ENCODE measurements at places on chromosomes 11 and 22.

DNA sequence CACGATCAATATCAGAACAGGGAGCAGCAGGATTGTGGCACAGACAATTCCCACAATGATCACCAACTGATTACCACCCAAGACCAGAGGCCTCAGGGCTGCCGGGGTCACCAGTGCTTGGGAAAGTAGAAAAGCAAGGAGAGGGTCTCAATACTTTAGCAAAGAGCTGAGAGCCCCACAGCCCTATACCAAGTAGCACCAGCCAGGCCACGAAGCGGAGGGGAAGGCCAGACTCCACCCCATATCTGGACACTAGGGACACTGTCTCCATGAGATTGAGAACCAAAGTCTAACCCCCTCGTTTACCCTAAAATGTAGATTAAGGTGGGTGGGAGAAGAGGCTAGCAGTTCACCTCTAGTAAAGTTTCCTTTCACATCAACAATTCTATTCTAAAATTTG is 24.1 kb upstream of the SCN2B start:
- no peak for DNase-seq

GRCh38 chr22:30609260-30610185 is 2.5 kb downstream of the TCN2 start:
- DNase-seq = peak; percentile 11

- no peak for DNase-seq
Observed at GRCh38 chr11:121814296-121814695, 301.7 kb downstream of the BLID start.

- no peak for DNase-seq
Observed at GRCh38 chr11:94539420-94539819, 4.3 kb upstream of the FUT4 start.

- DNase-seq = no peak
Observed at GRCh38 chr11:64150481-64151239, 15.3 kb downstream of the MACROD1 start.

GRCh38 chr11:35105319-35106079 is 33.5 kb upstream of the CD44 start:
- DNase-seq = no peak

GRCh38 chr11:118212781-118213191 is 12.0 kb downstream of the JAML start:
- no peak for DNase-seq

DNA sequence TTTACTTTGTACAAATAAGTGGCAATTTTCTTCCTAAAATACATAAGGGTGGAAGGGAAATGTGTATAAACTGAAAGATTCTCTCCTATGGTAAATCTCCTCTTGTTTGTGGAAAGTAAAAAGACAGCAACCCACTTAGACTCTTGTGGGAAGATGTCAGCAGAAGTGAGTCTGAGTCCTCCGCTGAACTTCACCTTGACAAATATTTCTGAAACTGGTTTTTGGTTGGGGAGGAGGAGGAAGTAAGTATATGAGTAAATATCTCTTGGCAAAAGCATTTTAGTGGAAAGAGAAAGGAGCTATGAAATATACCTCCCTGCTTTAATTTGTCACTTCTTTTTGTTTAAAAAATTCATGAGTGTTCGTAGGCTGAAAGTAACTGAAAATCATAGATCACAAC is 196.2 kb downstream of the KIRREL3 start:
- no peak for DNase-seq

DNA sequence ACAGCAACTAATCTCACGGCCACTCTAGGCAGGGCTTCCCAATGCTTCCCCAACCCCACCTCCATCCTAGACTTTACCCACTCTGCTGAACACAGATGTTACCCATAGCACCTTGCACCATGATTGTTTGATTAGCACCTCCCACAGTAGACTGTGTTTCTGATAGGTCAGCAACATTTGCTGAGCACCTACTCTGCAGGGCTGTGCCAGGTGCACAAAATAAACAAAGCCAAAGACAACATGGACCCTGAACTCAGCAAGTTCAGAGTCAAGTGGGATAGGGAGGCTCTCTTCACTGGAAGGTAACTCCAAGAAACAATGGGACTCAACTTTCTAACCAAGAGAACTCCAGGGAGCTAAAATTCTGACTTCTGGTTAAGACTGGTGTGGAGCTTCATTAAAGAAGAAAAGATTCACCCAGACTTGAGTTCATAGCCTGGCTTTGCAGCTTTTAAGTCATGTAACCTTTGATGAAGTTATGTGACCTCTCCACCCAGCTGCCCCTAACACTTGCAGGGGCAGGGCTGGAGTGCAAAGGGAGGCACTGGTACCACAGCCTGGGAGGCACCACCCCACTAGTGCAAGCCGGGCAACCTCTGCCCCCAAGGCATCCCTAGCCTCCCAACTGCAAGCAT is 6.7 kb upstream of the RTN4RL2 start:
- no peak for DNase-seq

DNA sequence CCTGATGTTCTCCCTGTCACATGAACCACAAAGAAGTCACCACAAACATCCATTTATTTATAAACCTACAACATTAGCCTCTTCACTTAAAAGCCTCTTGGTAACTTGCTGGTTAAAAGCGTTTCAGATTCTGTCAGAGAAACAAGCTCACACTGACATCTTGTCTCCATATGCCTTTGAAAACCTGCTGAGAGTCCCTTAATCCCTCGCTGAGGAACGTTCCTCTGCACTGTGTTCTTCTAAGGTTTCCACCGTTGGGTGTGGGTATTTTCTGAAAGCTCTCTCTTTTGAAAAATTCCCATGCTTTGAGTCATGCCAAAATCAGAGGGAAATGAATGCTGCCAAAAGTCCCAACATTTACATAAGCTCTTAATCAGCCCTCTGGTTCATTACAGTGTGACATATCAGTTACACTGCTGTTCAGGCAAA is 149.8 kb downstream of the CCDC34 start:
- DNase-seq = no peak

- no peak for DNase-seq
Observed at GRCh38 chr22:30832407-30832987, 136.1 kb downstream of the MORC2 start.

GRCh38 chr11:66609721-66610617 is 6.5 kb upstream of the RBM14 start:
- DNase-seq = no peak

- DNase-seq = peak; percentile 78
Observed at GRCh38 chr11:75428281-75428724, 4.7 kb downstream of the KLHL35 start.

- DNase-seq = peak; percentile 57
Observed at GRCh38 chr22:40463017-40463631, 92.7 kb downstream of the SGSM3 start.

DNA sequence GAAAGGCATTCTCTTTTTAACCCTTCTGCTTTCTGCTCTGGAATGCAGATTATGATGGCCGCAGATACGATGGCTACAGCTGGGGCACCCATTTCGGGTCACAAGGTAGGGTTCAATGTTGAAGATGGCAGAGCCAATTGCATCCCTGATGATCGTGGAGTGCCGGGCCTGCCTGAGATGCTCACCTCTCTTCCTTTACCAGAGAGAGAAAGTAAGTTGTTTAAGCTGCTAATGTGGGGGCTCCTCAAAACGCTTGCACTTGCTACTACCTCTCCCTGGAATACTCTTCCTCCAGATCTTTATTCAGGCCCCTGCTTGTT is 50.8 kb upstream of the PRDM11 start:
- DNase-seq = no peak

GRCh38 chr11:116958246-116958645 is 120.8 kb upstream of the APOA1 start:
- no peak for DNase-seq

DNA sequence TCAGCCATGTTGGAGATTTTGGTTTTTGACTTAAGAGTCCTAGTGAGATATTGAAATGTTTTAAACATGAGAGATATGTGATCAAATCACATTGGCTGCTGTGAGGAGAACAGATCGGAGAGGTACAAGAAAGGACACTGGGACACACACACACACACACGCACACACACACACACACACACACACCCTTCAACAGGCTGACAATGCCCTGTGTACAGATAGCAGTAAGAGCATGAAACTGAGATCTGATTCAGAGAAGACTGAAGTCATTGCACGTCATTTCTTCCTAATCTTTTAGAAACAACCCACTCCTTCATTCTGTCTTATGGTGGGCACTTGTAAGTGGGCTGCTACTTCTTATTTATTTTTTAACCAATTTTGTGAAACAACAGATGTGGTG is 200.5 kb upstream of the E2F8 start:
- no peak for DNase-seq

- no peak for DNase-seq
Observed at GRCh38 chr22:27317971-27318428, 483.6 kb downstream of the MN1 start.

DNA sequence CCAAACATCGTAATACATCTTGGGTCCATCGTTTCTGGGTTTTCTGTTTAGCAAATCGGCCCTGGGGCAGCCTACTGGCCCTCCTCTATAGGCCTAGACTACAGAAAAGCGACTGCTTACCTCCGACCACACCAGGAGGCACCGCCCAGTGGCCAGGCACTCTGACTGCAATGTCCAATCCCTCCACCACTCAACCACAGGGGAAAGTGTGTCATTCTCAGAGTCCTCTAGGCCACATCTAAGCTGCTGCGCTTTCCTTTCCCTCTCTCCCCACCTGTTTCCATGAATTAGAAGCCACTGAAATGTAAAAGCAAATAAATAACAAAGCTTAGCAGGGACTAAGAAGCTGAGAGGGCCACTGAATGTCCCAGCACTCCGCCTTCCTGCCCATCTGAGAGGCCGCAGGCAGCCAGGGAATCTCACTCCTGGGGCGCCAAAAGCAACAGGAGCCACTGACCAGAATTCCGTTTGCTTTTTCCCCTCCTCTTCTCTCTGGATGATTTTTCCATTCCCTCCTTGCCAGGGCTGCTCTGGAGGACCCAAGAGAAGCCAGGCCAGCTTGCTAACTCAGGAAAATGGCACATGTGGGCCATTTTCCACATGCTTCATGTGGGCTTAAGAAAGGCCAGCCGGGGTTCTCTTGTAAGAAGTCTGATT is 50.1 kb upstream of the FLI1 start:
- no peak for DNase-seq

- no peak for DNase-seq
Observed at GRCh38 chr11:65026810-65027209, 429 bp upstream of the SNX15 start.

- DNase-seq = no peak
Observed at GRCh38 chr11:76321820-76322524, 59.0 kb downstream of the THAP12 start.

GRCh38 chr22:49215840-49216239 is 611.8 kb downstream of the BRD1 start:
- no peak for DNase-seq

GRCh38 chr22:45683680-45684079 is 12.0 kb downstream of the ATXN10 start:
- no peak for DNase-seq

DNA sequence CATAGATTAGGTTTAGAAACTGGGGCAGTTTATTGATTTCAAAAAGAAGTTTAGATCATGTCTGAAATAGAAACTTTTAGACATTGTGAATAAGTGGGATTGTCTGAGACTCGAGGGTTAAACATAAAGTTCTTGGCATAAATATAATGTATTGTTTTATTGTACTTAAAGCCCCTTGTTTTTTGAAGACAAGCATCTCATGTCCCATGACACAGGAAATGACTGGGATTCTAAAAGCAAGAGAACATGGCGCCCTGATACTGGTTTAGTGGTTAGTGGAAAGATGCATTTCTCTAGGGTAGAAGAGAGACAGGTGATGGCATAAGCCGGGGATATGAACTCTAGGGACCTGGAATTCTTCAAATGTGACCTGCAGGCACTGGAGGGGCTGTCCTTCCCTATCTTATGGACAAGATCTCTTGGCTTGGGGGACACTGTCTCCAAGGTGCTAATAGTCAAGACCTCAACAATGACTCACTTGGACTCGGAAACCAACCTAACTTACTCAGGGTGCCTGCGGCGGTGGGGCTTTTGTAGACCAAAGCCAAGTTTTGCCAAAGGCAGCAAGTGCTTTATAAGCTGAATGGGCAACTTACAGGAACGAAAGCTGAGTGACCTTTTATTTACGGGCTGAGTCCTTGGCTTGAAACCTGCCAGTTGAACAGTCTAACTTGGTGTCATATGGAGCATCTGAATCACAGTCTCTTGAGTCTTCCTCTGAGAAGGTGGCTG is 48.2 kb downstream of the UBASH3B start:
- DNase-seq = no peak

DNA sequence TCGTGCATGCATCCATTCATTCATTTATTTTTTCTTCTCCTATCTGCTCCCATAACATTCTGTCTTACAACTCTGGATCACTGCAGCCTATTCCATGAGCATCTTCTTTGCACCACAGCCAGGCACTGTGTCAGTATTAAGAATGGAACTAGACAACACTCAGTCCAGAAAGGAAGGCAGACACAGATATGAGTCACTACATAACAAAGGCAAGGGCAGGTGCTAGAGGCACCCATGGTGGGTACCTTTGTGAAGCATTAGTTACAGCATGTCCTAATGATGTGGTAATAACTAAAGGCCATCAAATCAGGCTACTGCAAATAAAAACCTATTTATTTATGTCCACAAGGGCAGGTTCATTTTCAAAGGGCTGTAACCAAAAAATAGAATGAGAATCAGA is 28.1 kb downstream of the TENM4 start:
- DNase-seq = no peak

DNA sequence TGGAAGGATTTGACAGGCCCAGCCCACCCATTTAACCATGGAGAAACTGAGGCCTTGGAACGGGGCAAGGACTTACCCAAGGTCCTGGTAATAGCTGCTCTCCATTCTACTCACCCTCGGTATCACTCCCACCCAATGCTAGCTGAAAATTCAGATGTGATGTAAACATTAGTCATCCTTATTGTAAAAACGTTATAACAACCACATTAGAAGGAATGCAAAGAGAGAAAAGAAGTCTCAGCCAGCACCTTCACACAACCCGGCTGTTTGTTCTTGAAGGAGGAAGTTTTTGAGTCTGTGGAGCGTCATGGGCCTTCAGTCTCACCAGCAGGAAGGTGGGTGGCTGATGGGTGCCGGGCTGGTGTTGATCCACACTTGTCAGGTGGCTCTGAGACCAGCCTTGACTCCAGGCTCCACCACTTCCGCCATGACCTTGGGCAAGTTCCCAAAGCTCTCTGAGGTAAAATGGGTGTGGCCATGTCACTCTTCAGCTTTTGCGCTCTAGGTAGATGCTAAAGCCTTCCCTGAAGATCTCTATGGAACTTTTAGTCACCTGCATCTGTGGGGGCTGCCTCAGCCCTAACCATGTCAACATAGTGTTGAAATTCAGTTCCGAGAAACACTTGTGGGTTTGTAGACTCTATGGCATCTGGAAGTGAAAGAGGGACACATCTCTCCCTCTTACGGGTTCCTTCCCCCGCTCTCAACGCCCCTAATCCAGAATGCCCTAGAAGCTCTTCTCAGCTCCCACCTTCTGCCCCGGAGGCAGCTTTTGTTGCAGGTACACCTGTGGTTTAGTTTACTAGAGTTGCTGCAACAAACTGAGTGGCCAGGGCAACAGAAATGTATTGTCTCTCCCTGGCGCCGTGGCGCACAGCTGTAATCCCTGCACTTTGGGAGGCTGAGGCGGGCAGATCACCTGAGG is 14.8 kb downstream of the CD6 start:
- DNase-seq = peak; percentile 93

- DNase-seq = no peak
Observed at GRCh38 chr22:39806109-39806508, 87.5 kb downstream of the ENTHD1 start.

GRCh38 chr11:72349053-72349452 is 85.3 kb downstream of the CLPB start:
- no peak for DNase-seq

GRCh38 chr11:133403900-133404299 is 128.4 kb downstream of the OPCML start:
- DNase-seq = no peak
